ENCODE measurements at places on chromosomes 16 and 17.

- no peak for DNase-seq
These were observed 9.0 kb upstream of the PPP1R27 start for GRCh38 chr17:81843713-81844326.

GRCh38 chr16:57508035-57508425 lies 21.7 kb upstream of the DOK4 start:
- DNase-seq = no peak

DNA sequence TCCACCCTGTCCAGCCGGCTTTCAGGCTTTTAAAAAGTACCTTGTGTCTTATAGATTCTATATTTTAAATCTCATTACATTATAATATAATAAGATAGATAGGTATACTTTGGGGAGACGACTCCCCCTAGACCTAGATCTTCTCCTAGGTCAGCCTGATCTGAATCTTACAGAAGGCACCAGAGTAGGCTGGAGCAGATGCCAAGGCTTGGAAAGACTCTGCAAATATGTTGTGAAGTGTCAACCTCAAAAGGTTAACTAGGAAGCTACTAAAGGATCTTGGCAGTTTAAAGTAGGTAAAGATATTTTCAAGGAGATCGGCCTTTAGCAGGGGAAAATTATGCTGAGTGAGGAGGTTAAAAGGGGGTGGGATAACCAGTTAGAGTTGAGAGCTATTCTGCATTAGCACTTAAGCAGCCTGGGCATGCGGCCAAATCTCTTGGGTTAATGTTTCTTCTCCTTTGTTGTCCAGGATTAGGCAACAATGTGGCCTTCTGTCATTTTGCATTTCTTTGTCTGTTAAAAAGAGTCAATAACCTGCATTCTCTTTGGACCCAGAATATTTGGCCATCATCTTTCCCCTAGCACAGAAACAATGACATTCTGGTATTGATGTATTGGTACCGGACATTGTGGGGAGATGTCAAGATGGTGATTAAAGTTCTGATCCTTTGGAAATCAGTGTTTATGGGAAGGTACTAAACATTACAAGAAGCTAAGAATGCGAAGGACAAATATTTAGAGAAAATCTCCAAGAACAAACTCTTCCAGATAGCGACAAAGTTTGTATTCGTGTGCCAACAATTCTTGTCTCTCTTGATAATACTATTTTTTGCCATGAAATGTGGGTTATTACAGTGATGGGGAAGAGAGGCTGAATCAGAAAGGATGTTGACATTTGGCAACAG lies 51.2 kb upstream of the DHX40 start:
- peak; percentile 90 for DNase-seq

DNA sequence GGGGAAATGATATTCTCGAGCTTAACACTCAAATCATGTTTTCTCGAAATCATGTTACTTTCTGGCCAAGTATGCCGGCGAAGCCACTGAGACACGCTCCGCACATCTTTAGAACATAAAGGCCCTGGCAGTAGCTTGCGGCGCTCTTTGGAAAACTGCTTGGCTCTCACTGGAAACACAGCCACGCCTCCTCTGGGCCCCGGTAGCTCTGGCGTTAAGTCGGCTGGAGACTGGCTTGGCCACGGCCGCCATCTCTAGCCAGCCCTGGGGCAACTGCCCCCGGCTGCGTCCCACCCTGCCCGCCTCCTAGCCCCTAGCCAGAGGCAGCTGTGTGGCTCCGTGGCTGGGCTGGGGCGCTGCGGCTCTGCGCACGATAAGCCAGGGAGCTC lies 9.2 kb upstream of the BAIAP2 start:
- no peak for DNase-seq

- DNase-seq = no peak
These were observed 26.4 kb downstream of the RNF43 start for GRCh38 chr17:58390884-58391283.

DNA sequence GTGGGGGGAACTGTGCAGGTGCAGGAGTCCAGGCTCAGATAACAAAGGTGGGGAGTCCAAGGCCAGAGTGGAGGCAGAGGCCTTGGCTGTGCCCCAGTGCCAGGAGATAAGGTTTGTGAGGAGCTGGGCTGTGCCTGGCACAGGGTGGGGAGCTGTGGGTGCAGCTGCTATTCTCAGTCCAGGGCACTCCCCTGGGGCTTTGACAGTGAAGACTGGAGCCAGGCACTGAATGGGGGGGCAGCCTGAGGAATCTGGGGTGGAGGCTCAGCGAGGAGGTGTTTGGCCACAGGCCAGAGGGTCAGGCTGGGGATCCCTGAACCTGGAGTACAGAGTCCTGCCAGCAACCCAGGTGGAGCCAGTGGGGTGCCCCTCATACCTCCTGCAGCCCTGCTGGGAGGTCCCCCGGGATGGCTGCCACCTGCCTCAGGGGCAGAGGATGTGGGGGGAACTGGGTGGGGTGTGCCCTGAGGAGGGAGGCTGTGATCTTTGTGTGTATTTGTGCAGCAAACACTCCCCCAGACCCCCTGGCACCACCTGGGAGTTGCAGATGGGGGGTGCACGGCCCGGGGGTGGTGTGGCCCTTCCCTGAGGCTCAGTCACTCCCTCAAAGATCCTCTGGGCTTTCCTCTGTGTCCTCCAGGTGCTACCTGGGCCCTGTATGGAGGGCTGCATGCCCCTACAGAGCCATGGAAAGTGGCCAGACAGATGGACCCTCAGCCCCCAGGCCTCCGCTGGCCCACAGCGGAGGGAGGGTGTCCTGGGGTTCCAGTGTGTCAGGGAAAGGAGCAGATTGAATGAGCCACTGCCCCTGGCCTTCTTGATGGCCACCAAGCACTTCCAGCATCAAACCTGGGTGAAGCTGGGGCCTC lies 44.5 kb upstream of the SMPD3 start:
- no peak for DNase-seq

- no peak for DNase-seq
These were observed 698.2 kb downstream of the MAF start for GRCh38 chr16:78902321-78902720.
